ENCODE measurements at places on chromosomes 12 and 14.

- peak; percentile 0 for DNase-seq
Measured at GRCh38 chr14:85165094-85165493, 364.9 kb upstream of the FLRT2 start.

DNA sequence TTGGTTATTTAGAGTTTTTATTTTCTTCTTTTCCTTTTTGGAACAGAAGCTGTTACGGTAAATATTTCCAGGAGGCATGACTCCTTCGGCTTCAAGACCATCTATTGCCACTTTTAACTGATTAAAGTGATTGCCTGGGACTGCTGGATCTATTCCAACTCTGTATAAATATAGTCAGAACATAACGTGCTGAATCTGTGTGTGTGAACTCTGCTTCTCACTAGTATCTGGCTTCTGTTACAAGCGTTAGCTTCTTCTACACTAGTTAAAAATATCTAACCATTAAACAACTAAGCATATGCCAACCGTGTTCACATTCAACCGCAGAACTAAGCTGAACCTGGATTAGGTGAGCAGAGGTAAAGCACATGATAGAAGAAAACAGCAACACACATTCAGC, 49.0 kb downstream of the TMTC1 start:
- DNase-seq = no peak

- DNase-seq = no peak
Measured at GRCh38 chr12:92648242-92649031, 54.4 kb upstream of the PLEKHG7 start.

GRCh38 chr14:104784846-104785707, 10.5 kb downstream of the AKT1 start:
- no peak for DNase-seq

GRCh38 chr14:70114621-70115156, 74.1 kb downstream of the SLC8A3 start:
- no peak for DNase-seq

DNA sequence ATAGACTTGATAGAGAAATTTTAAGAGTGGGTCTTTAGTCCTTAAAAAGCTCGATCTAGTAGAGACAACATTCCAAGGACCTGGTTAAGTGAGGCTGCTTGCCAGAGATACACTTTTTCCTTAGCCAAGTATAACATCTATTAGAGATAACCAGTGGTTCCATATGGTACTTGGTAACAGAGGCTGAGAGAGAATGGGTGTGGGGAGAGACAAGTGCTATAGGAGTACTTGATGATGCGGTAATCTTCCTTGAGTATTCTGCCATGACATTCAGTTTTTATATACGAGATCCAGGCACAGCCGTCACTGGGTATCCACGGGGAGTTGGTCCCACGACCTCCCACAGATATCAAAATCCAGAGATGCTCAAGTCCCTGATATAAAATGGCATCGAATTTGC, 77.4 kb upstream of the REP15 start:
- DNase-seq = no peak

DNA sequence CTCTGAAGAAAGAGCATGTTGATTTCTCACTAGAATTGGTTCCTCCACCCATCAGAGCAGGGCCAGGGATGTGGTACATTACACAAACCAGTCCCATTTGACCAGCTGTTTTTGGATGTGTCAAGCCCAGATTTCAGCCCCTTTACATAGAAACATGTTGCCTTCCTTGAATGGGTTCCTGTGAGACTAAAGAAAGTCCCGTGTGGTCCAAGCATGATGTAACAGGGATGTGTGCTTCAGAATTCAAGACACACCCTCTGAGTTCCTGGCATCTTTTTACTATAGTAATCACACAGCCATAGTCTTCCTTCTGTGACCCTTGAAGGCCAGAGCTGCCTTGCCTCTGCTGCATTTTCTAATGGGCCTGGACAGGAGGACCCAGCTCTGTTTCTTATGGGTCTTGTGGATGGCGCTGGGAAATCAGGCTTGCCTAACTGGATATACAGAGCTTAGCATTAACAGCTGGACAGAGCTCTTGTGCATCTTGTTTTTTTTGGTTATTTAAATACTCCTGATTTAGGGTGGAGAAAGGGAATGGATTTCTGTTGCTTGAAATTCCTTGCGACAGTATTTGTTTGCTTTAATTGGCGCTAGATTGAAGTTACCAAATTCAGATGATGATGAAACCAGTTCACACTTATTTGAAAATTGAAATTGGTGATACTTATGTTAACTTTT, 341.0 kb downstream of the ZFP36L1 start:
- DNase-seq = no peak

DNA sequence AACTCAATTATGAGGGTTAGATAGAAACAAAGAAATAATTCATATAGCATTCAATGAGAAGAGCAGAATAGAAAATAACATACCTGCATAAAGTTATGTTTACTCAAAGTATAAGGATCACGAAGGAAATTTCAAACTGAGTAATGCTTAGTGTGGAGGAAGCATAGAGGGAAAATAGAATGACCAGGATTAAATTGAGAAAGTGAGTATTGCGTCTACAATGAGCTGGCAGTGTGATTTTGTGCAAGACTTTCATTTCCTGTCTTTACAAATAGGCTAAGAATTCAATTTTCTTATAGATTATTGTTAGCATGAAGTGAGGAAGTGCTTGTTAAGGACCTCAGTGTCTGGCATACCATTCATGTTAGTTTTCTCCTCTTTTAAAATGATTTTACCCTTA, 12.0 kb downstream of the ADGRD1 start:
- DNase-seq = peak; percentile 32

DNA sequence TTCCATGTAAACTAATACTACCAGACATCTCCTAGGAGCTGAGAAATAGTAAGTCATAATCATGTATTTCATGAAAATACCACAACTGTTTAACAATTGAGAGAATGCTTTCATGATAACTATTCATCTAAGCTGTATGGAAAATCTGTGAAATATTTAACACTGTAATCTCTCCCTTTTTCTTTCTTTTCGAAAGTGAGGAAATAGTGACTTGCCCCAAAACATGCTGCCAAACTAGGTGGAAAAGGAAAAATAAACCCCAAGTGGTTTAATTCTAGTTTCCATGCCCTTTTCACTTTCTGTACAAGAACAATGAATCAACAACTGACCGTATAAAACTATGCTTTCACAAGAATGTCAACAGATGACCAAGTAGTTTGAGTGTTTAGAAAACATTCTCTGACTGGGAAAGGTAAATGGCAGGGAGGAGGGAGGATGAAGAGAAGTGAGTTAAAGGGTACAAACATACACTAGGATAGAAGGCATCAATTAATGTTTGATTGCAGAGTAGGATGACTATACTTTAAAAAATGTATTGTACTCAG, 147.5 kb upstream of the AVPR1A start:
- no peak for DNase-seq

DNA sequence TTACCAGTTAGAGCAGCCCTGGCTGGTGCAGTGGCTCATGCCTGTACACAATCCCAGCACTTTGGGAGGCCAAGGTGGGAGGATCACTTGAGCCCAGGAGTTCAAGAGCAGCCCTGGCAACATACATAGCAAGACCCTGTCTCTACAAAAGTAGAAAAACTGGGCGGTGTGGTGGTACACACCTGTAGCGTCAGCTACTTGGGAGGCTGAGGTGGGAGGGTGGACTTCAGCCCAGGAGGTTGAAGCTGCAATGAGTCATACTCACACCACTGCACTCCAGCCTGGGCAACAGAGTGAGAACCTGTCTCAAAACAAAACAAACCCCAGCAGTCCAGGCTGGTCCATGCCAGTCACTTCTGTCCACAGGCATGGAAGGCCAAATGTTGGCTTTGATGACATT, 7.4 kb downstream of the COX14 start:
- no peak for DNase-seq

- no peak for DNase-seq
Measured at GRCh38 chr12:132481771-132482745, 7.9 kb upstream of the FBRSL1 start.

DNA sequence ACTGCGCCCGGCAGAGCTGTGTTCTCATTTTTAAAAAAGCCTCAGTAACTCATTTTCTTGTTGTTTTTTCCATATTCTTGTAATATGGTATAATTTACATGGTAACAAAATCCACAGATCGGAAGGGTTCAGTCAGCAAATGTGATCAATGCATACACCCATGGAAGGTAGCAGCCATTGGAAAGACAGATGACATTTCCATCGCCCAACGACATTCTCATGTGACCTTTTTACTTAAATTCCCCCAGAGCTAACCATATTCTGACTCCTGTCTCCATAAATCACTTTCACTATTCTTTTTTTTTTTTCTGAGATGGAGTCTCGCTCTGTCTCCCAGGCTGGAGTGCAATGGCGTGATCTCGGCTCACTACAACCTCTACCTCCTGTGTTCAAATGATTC, 4.9 kb downstream of the PEBP1 start:
- DNase-seq = no peak

DNA sequence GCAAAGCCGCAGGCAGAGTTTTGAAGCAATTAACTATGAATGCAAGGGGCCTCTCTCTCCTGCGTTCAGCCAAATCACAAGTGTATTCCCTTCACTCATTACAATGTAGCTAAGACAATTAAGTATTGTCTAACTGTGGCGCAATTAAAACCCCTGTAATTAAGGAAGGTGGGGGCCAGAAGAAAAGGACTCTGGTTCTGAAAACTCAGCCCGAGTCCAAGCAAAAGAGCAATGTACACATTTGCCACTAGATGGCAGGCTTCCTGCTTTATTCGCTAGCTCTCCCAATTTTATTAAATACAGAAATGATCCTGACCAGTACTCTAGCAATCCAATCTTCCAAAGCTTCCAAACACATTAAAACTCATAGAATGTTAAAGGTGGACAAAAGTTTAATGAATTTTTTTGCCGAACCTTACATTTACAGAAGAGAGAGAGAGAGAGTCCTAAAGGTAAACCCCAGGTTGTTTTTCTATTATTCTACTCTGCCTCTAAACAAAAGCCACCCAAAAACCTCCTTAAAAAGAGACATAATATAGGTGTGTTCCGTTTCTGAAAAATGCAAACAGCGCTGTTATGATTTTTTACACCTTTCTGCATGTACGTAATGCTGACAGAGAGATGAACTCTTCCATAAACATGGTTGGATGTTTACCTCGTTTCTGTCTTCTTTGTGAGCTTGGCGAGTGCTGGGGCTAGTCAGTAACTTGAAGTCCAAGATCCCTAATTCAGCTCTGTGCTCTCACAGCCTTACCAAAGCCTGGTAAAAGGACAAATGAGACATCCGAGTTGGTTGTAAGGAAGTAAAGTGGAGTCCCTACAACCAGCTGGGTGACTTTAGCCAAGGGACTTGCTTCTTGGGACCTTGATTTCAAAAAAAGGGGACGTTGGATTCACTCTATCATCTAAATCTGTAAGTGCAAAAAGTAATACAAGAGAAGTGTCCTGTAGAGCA, 50.9 kb upstream of the VASH1 start:
- DNase-seq = peak; percentile 56

DNA sequence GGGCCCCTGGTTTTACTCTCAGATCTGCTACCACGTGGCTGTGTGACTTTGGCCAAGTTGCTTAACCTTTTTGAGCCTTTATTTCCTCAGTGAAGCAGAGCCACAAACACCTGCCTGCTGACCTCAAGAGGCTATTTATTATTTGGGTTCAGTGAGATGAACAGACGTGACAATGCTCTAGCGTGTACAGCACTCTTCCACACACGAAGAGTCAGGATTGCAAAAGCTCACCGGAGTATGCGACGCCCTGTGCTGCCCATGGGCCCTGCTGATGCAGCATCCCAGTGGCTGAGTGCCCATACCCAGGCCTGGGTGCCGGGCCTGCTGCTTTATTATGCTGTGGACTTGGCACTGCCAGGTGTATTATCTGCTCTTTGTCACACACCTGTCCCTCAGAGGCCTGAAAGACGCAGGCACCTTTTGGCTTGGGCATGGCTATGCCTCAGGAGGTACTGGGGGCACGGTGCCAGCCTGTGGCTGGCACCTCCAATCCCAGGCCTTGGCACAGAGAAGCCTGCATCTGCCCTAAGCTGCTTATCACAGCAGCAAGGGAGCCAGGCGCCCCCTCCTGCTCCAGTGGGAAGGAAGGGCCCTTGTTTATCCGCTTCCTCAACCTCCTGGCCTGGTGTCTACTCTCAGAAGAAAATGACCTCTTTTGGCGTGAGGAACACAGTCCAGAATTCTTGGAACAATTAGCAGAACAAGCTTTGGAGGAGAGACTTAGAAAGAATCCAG, 22.3 kb upstream of the TC2N start:
- DNase-seq = no peak

- DNase-seq = peak; percentile 86
Measured at GRCh38 chr14:57209561-57209960, 59.1 kb downstream of the EXOC5 start.

- no peak for DNase-seq
Measured at GRCh38 chr12:57058454-57058853, 8.5 kb upstream of the MYO1A start.

GRCh38 chr14:58739674-58740073, 101.9 kb downstream of the DACT1 start:
- DNase-seq = no peak

DNA sequence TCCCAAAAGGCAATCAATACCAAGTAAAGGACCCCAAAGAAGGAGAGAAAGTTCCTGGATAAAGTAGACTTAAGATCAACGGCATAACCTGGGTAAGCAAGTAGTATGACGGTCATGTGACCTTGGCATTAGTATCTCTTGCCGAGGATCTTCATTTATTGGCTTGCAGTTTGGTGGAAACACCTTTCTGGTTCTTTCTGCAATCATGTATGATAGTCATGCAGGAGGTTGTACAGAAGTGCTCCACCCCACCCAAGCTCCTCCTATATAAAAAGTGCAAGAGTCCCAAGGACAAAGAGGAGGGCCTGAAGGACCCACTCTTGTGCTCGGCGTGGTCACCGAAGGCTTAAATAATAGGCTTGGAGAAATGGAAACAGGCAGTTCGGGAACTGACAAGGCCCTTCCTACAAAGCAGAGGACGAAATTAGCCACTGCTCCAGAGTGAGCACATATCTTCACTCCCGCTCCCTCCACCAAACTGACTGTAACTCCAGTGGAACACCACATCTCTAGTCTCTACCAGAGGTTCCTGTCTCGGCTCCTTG, 750 bp downstream of the CS start:
- DNase-seq = no peak

DNA sequence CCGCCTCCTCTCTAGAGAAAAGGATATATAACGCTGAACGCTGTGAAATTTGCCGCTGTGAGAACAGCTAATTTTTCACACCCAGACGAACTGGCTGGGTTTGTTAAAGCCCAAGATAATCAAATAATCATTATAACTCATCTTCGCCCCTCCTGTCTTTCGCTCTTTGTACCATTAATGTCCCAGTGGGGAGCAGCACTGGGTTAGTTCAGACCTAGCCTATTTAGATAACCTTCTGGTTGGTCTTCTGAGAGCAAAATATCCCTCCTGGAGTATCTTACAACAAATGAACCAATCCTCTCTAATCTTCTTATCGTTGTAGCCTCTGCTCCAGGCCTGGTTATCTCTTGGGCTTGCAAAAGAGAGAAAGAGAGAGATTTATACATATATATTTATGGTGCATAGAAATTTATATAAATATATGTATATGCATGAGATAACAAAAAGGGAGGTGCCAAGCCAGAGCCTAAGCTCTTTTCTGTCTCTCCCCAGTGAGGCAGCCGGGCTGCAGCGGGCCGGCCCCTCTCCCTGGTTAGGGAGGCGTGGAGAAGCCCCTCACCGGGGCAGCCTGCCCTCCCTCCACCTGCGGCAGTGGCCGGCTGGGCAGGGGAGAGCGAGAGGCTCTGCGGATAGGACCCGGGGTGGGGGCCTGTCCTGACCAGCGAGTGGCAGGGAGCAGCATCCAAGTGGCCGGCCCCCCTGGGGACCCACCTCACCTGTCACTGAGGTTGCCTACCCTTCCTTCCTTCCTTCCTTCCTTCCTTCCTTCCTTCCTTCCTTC, 202.0 kb upstream of the LHX5 start:
- no peak for DNase-seq

All from EH (cell line).